ENCODE measurements at places on chromosomes 4 and X. TPM values are rescaled to one million over a fixed set of nuclear protein-coding genes. Genes with fewer than 3 reads are reported as not detected.

Gene HOPX
- total RNA-seq = 249 TPM

Gene LNX1
- 23.8 TPM for total RNA-seq

Gene INPP4B
- 9.7 TPM for total RNA-seq

Gene HS3ST1
- 18.7 TPM for total RNA-seq

Gene SMIM31
- not detected for total RNA-seq

Gene CCDC110
- total RNA-seq = 0.20 TPM

Gene CFAP47
- total RNA-seq = not detected

Gene ARHGAP4
- total RNA-seq = 7.5 TPM

Gene MAGEA10
- total RNA-seq = not detected

Gene LAMTOR3
- total RNA-seq = 36.8 TPM

DNA sequence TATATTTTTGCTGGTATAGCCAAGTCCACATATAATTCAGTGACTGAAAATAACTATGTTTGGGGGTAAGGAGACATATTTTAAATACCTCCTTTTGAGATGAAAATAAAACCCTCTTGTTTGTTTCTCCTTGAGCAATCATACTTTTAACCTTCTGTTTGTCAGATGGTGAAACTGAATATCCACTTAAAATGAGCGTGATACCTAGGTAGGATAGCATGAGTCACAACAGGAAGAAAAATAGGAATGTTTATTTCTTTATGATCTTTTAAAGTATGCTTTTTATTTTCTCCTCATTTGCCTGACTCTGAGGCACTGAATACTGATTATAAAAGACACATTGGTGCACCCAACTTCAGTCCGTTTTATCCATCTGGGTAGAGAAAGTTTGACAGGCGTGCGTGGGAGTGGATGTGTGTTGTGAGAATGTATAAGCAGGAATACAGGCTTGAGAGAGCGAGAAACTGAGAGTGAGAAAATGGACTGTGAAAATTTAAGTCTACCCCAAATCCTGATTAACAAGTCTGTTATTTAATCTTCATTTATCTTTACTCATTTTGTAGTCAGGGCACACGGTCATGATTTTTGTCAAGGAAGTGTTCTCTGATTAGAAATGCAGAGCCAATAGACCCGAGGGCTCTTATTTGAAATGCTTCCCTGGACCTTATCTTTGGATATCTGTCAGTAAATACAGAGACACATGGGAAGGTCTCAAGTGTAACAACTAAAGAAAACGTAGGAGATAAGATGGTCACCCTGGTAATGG lies 62.1 kb upstream of the ANTXR2 start:
- ATAC-seq = no peak

GRCh38 chrX:47581731-47582647 lies at the start of gene TIMP1:
Gene TIMP1, plus strand, starts transcription at chrX:47582436. Its CDS starts 980 bp downstream, at chrX:47583416.
- ATAC-seq = peak; percentile 90

DNA sequence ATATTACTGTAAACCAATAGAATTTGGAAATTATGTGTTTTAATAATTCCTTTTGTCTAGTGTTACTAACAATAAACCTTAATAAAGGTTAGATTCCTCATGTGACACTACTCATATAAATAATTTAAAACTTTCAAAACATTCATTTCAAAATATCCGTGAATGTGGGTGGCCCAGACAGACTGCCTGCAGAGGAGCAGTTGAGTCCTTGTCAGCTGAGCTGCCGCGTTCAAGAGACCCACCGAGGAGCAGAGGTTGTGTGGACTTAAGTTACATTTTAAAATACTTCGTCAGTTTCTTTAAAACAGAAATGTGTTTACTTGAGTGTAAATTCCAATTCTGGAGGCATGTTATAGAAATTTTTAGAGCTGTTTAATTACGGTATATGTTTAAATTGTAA lies 64.2 kb upstream of the HGFAC start:
- ATAC-seq = no peak

- no peak for ATAC-seq
Measured at GRCh38 chrX:130467936-130468335, 66.1 kb downstream of the RBMX2 start.

- peak; percentile 62 for ATAC-seq
Measured at GRCh38 chrX:129769467-129770154, 10.1 kb upstream of the SASH3 start.

DNA sequence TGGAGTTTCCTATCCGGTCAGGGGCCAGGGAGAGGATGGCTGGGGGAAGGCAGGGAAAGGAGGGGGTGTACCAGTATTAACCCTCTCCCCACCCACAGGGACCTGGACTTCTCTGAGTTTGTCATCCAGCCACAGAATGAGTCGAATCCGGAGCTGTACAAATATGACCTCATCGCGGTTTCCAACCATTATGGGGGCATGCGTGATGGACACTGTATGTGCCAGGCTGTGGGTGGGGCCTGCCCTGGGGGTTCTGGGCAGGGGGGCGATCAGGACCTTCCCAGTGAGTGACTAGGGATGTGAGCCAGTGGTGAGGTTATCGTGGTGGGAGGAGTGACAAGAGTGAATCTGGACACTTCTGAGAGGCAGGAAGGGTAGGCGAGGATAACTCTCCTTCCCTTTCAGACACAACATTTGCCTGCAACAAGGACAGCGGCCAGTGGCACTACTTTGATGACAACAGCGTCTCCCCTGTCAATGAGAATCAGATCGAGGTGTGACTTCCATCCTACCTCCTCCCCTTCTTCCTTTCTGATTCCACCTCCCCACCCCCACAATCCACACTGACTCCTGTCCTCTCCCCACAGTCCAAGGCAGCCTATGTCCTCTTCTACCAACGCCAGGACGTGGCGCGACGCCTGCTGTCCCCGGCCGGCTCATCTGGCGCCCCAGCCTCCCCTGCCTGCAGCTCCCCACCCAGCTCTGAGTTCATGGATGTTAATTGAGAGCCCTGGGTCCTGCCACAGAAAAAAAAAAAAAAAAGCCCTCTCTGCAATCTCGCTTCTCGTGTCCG lies 14.6 kb downstream of the USP11 start:
- ATAC-seq = no peak

- peak; percentile 48 for ATAC-seq
Measured at GRCh38 chrX:14528629-14529289, 577 bp upstream of the GLRA2 start.

GRCh38 chr4:37197899-37198298 lies 46.6 kb upstream of the NWD2 start:
- no peak for ATAC-seq

- peak; percentile 99 for ATAC-seq
Measured at GRCh38 chr4:182448281-182449151, 205.3 kb downstream of the TENM3 start.

DNA sequence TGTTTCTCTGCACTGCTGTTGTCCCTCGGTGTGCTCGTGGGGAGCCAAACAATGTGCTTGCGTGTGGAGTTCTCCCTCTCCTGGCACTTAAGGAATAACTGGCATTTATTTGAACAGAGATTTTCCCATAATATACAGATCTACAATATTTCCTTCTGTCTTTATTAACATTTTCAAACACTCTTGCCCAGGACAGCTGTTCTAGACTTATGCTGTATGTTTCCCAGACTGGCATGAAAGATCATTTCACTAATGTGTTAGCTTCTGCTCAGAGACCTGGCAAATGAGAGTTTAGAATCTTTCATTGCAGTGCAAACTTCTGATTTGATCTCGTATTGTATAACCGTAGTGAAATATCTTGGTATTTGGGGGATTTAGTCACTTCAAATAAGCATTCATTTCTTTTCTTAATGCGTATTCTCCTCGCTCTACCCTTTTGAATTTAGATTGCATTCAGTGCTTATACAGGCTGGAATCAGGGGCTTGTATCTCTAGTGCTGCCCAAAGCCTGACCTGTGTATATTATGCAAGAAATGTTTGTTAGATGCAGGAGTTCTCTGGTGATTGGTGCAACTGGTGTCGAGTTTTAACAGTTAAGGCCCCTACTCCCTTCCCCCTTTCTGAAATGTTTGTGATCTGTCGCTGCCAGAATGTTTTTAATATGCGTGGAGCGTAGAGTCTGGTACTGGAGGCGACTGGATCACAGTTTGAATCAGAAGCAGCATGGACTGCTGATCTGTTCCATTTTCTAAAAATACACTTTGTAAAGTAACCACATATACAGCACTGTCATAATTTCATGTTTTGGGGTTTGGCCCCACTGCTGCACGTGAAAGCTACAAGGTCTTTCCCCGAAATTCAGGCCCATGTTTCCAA lies 326.3 kb downstream of the ARHGAP10 start:
- no peak for ATAC-seq

DNA sequence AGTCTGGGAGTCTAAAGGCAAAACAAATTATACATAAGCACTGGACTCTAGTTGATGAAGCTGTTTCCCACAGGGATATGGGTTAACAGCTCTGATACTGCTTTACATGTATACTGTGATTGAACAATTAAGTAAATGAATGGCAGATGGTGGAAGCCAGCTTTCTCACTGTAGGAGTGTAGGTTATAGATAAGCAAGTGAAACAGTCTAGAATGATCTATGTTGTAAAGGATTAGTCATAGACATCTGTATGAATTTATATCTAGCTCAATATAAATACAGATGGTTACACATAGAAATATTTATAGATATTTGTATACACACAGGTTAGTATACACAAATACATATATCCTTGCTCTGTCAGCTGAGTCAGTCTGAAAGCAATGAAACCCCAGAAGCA lies 276.1 kb downstream of the PPARGC1A start:
- no peak for ATAC-seq

DNA sequence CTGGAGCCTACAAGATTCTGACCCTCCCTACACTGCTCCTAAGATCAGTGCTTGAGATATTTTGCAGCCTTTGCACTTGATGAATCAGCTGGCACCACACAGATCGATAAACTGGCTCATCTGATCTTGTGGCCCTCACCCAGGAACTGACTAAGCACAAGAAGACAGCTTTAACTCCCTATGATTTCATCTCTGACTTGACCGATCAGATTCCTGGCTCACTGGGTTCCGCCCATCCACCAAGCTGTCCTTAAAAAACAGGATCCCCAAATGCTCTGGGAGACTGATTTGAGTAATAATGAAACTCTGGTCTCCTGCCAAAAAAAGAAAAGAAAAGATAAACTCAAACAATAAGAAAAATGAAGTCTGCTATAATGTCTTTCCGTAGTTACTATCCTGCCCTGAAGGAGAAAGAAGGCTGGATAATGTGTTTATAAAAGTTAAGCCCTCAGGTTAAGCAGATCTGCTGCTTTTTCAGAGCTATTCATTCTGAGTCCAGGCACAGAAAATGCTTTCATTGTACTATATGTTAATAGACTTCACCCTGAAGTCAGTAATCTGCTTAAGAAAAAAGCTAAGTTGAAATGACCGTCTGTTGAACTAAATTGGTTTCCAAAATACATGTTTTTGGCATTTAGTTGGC lies 795.2 kb downstream of the TRIML1 start:
- ATAC-seq = peak; percentile 73

DNA sequence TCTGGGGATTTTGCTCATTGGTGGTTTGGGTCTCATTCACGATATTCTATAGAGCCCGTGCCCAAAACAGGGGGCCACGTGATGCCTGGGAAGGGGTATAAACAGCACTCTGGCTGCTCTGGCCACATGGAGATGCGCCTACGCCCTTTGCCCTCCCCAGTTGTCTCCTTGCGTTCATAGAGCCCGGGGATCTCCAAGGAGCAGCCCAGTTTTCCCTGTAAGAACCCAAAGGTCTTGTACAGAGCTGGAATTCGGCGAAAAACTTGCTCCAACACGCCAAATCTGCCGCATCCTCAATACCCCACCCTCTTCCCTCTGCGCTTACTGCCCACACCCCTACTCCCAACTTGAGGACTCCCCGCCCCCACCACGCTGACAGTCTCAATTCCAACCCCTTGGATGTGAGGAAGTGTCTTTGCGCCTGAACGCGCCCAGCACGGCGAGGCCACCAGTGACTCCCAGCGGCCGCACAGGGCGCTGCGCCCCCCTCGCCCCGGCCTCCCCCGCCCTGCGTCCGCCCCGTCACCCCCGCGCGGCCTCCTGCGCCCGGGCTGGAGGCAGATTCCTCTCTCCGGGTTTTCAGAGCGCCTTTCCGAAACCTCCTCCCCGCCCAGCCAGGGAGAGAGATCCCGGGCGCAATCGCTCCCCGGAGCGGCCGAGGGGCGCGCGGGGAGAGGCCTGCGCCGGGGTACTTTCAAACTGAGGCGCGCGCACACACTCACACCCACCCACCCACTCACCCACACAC lies at the start of gene NHS:
Gene NHS, plus strand, starts transcription at position 582 of the 748 bp plus-strand sequence. CDS start 558 bp downstream, outside the sequence.
- peak; percentile 82 for ATAC-seq

GRCh38 chr4:46370531-46370930 lies 19.4 kb downstream of the GABRA2 start:
- no peak for ATAC-seq

DNA sequence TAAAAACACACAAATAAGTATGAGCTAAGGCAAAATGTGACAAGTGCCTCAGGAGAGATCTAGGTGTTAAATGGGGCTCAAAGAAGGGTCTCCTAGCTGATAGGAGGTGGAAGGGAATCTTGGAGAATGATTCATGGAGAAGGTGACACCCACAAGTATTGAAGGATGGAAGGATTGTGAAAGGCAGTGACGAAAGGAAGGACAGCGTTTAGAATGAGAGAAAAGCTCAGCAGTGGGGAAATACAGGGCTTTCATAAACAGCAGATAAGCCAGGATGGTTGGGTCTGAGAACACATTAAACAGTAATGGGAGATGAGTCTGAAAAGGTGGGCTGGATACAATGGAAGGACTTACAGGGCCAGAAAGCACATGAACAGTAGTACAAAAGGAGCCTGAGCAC lies 11.5 kb downstream of the ANXA5 start:
- ATAC-seq = no peak

GRCh38 chr4:82268826-82269193 lies 105.0 kb downstream of the HNRNPD start:
- no peak for ATAC-seq

DNA sequence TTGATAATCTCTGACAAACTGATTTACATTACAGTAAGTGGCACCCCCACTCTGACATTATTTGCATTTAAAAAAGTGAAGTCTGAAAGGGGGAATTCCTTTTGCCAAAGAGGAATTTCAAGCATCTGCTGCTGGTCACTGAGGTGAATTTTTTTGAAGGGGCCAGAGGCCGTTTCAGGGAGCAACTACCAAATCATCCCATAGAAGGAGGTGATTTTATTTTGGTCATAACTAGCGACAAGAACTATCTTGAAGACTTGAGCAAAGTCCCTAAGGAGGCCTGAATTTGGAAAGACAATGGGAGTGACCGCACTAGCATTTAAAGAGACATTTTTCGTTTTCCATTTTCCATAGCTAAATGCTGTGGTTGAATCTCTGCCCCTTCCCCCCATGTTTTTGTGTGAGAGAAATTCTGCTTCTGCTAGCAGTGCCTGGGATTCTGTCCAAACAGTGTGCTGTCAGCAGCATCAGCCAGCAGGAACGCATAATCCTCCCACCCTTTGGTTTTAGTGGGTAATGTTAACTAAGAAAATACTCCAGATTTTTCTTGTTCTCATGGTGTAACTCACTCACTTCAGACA lies 110.1 kb upstream of the MED14 start:
- ATAC-seq = no peak

DNA sequence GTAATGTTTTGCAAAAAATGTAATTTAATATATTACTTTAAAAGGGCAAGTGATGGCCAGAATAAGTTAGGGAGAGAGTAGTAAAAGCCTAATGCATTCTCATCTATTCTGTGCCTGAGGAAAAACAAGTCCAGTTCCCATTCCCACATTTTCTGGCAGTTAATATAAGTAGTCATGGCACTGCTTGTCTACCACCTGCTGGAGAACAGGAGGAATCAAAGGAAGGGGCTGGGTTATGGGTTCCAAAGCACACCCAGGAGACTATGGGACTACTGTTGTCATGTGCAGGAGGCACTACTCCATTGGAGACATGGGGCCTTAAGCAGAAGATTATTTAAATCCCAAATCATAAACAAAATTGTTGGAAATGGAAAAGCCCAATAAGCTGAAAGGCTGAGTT lies 2618.6 kb downstream of the ARAP2 start:
- no peak for ATAC-seq
